ENCODE measurements at places on chromosomes 16 and 17.
A peak's percentile ranks its signal among the peaks of the same experiment; 100 is the strongest.

GRCh38 chr16:25886598-25886997, 194.8 kb downstream of the HS3ST4 start:
- DNase-seq = no peak

- no peak for DNase-seq
These were observed 39.4 kb downstream of the AP1G1 start for GRCh38 chr16:71769222-71769621.

- no peak for DNase-seq
These were observed 10.8 kb downstream of the GSG1L2 start for GRCh38 chr17:9811086-9811485.

GRCh38 chr17:32862940-32863339, 14.0 kb downstream of the MYO1D start:
- no peak for DNase-seq

DNA sequence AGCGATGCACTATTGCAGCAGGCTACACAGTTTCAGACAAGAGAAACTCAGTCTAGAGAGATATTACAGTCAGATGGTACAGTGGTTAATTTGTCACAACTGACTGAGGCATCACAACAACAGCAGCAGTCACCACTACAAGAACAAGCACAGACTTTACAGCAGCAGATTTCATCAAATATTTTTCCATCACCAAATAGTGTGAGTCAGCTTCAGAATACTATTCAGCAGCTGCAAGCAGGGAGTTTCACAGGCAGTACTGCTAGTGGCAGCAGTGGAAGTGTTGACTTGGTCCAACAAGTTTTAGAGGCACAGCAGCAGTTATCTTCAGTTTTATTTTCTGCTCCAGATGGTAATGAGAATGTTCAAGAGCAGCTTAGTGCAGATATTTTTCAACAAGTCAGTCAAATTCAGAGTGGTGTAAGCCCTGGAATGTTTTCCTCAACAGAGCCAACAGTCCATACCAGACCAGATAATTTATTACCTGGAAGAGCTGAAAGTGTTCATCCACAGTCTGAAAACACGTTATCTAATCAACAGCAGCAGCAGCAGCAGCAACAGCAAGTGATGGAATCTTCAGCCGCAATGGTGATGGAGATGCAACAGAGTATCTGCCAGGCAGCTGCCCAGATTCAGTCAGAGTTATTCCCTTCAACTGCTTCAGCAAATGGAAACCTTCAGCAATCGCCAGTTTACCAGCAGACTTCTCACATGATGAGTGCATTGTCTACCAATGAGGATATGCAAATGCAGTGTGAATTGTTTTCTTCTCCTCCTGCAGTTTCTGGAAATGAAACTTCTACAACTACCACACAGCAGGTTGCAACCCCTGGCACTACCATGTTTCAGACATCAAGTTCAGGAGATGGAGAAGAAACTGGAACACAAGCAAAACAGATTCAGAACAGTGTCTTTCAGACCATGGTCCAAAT, 34.1 kb downstream of the NQO1 start:
- peak; percentile 29 for DNase-seq

Measured in fibroblast of pulmonary artery (primary cell).